ENCODE measurements at places on chromosomes 3 and 15. TPM values are rescaled to one million over a fixed set of nuclear protein-coding genes. Genes with fewer than 3 reads are reported as not detected.

Gene HSPBAP1
- 14.7 TPM for polyA plus RNA-seq

Gene GMPPB
- 13.6 TPM for polyA plus RNA-seq

DNA sequence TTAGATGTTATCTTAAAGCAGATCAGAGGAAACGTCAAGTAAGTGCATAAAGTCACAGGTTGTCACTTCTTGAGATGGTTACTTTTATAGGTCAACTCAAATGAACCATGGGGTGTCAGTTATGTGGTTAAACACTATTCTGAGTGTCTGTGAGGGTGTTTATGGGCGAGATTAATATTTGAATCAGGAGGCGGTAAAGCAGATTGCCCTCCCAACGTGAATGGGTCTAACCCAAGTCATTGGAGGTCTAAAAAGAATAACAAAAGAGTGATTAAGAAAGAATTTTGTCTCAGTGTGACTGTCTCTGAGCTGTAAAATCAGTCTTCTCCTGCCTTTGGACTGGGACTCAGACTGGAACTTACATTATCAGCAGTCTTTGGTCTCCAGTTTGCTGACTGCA, 977.5 kb downstream of the NAALADL2 start:
- no peaks in the 10 kb centered on the region for H3K36me3 ChIP-seq
- DNase-seq, result no peak
- H3K4me3 ChIP-seq, result no peak overlapping the region
- no peaks in the 10 kb centered on the region for H3K27me3 ChIP-seq
- H3K27ac ChIP-seq, result no peak overlapping the region

DNA sequence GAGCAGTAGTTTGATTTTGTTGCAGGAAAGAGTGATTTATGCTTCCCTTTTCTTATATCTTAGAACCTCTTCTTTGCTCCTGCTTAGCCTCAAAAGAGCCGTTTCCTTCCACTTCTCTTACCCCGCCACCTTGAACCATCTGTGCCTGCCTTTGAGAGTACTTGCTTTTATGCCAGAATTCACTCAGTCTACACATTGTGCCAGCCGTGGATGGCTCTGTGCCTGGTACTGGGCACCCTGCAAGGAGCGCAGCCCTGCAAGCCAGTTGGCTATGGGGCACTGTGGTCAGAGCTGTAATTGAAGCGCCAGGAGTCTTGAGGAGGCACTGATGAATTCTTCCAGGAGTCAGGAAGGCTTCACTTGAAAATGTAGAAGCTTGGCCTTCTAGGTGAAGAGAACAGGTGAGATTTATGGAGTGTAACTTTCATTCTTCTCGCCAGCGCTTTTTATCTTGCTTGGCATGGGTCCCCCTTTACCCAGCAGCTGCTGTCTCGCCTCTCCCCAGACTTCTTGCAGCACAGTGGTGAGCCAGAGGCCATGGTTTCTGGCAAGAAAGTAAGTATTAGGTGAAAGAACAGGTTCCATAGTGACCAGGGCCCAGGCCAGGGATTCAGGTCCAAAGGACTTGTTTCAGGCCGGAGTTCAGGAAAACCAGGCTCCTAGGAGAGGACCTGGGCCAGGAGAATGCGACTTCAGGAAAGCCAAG, 4.9 kb downstream of the TMED3 start:
- no peak overlapping the region for H3K27ac ChIP-seq
- H3K4me1 ChIP-seq, result peaks cover 32% of the 10 kb centered on the region
- H3K27me3 ChIP-seq, result no peaks in the 10 kb centered on the region

DNA sequence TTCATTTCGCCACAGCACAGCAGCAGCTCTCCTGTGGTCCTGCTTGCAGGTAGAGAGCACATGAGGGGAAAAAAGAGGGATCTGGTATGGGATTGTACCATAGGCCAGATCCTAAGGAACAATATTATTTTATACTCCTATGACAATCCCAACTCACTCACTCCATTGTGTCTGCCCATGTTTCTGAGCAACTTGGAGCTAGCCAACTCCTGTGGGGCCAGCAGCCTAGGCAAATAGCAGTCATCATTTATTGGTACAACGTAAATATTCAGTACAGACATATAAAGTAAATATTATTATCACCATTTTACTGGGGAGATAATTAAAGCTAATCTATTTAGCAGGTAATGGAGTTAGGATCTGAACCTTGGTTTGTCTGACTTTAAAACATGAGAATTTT, 148.4 kb downstream of the MECOM start:
- H3K36me3 ChIP-seq, result no peaks in the 10 kb centered on the region
- no peak overlapping the region for H3K4me3 ChIP-seq
- H3K4me1 ChIP-seq, result peaks cover 3% of the 10 kb centered on the region
- DNase-seq, result no peak

DNA sequence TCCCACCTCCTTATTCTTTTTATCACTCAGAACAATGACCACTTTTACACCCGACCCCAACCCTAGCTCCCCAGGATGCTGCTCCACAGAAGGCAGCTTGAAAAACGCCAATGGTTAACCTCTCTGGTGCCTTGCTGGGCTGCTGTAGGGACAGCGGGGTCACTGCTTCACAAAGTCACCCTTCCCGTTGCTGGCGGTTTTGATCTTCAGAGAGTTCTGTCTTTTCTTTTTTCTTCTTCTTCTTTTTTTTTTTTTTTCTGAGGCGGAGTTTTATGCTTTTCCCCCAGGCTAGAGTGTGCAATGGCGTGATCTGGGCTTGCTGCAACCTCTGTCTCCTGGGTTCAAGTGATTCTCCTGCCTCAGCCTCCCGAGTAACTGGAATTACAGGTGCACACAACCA, 20.7 kb downstream of the CEP19 start:
- H3K4me3 ChIP-seq, result no peak overlapping the region
- no peak for DNase-seq
- H3K27ac ChIP-seq, result no peak overlapping the region
- peaks cover 12% of the 10 kb centered on the region for H3K4me1 ChIP-seq
- no peaks in the 10 kb centered on the region for H3K27me3 ChIP-seq

DNA sequence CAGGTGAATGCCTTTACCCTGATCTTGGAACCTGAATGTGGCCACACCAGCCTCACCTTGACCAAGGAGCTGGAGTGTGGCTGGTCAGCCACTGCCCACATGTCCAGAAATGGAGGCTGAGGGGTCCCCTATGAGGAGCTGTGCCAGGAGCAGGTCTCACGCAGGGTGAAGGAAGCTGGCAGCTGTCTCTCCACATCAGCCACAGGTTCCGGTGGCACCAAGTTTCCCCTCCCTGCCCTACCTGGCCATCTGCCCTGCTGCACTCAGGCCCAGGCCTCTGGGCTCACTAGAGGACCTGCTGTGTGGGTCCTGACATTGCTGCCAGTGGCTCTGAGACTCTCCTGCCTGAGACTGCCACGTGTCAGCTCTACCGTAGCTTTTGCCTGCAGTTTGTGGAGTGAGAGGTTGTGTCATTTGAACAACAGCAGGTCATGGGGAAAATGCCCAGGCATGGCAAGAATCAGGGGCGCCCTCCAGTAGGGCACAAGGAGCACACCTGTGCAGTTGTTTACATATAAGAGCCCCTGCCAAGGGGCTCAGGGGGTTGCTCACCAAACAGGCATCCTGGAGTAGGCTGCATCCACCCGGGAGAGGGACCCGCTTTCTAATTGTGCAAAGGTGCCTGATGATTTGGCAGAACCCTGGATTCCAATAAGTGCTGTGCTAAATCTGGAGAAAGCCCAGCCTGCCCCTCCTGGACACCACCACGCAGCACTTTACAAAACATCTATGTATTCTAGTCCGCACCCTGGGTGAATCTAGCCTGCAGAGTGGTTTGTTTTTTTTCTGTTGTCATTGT, 258.5 kb upstream of the TLE3 start:
- no peak overlapping the region for H3K4me3 ChIP-seq
- H3K27me3 ChIP-seq, result no peaks in the 10 kb centered on the region
- no peak for DNase-seq

DNA sequence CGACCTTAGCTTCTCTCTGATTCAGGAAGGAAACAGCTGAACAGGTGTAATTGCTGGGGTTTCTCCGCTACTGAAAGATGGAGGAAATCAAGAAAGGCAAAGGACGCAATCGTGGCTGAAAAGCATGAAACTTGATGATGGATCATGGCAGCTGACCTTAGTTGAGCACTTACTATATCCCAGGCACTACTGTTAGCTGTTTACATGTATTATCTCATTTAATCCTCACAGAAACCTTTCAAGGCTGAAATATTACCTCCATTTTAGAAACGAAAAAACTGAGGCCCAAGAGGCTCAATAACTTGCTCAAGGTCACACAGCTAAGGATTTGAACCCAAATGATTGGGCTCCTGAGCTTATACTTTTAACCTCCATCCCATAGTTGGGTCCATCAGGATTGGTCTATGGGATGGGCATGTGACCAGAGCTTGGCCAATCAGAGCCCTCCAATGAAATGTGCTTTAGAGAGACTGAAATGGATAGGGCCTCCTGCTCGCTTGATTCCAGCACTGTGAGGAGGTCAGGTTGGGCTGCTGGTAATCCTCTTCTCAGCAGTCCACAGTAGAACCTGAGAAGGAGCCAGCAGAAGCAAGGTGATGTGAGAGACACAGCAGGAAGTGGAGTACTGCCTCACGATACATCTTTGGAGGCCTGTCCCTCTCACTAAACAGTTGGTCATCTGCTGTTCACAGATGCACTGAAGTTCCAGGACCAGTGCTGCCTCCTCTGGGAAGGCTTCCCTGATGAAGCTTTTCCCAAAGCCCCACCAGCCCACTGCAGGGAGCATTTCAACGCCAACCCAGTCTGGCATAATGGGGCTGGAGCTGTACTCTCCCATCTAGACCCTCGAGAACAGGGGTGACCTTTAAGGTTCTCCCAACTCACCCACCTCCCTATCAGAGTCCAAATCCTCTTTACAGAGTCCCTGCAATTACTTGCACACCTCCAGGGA, 10.4 kb downstream of the CLN6 start:
- no peaks in the 10 kb centered on the region for H3K27me3 ChIP-seq
- DNase-seq, result no peak
- peak overlapping the region; percentile 81 for H3K4me3 ChIP-seq

DNA sequence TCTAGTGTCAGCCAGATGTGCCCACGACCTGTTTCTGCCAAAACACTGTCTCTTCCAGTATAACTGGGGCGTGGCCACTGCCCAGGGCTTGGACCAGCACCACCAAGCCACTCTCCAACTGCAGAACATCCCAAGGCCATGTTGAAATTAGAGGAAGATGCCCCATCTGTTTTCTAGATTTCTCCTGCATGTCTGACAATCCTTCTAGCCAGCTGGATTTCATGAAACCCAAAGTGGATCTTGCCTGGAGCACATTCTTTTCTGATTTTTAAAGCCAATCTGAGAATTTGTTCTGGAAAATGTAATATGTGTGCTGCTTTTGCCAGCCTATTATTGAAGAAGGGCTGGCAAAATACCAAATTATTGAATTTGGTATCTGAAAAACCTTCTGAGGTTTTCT, 182.5 kb downstream of the SLCO3A1 start:
- H3K4me3 ChIP-seq, result no peak overlapping the region
- H3K36me3 ChIP-seq, result no peaks in the 10 kb centered on the region
- no peaks in the 10 kb centered on the region for H3K4me1 ChIP-seq
- H3K27me3 ChIP-seq, result peaks cover 4% of the 10 kb centered on the region
- no peak for DNase-seq

DNA sequence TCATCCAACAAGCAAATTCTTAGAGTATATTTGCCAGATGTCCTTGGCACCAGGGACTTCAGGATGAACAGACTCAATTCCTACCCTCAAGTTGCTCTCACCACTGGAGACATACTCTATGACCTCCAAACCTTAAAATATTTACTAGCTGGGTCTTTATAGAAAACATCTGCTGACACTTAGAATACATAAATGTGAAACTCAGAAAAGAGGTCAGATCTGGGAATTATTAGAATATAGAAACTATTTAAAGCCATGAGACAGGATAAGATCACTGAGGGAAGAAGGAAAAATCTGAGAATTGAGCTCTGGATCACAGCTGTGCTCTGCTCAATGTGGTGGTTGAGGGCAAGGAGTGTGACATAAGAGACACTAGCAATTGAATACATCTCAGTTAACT, 695.4 kb upstream of the UBE2E2 start:
- no peak overlapping the region for H3K27ac ChIP-seq
- H3K4me1 ChIP-seq, result no peaks in the 10 kb centered on the region
- H3K27me3 ChIP-seq, result no peaks in the 10 kb centered on the region
- no peak for DNase-seq
- no peaks in the 10 kb centered on the region for H3K36me3 ChIP-seq

GRCh38 chr15:68699881-68700454, 120.7 kb downstream of the ANP32A start:
- no peaks in the 10 kb centered on the region for H3K4me1 ChIP-seq
- H3K36me3 ChIP-seq, result peaks cover 19% of the 10 kb centered on the region
- no peak overlapping the region for H3K27ac ChIP-seq
- H3K4me3 ChIP-seq, result no peak overlapping the region
- no peak for DNase-seq

- no peaks in the 10 kb centered on the region for H3K27me3 ChIP-seq
- no peak for DNase-seq
- no peaks in the 10 kb centered on the region for H3K36me3 ChIP-seq
- no peaks in the 10 kb centered on the region for H3K4me1 ChIP-seq
- no peak overlapping the region for H3K4me3 ChIP-seq
Observed at GRCh38 chr15:54159012-54159411, 180.8 kb downstream of the UNC13C start.

DNA sequence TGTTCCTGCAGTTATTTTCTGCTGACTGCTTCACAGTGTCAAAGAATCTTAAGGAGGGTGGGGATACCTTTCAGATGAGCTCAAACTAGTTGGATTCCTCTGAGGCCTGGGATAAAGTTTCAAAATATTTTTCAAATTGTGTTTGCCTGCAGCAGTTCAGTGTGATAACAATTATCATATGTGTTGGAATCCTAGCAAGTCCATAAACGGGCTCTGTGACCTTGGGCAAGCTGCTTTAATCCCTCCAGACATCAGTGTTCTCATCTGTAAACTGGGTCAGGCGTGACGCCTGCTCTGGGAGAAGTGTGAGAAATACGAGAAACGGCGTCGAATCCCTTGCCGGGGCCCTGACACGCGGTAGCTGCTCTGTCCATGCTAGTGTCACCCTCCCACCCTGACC, 153.5 kb downstream of the UACA start:
- H3K4me3 ChIP-seq, result no peak overlapping the region
- no peak for DNase-seq
- no peaks in the 10 kb centered on the region for H3K4me1 ChIP-seq

DNA sequence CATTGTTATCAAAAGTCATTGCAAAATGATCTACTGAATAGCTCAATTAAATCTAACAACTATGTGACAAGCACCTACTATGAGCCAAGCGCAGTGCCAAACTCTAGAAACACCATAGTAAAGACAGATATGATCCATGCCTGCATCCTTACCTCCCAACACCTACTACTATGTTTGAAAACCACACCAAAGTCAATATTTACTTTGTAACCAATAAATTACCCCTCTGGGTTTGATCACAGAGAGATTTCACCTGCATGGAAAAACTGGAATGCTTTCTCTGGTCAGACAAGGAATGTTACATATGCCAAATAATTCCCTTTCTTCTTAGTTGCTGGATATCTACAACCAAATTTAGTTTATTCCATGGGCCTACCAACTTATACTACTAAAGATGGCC, 422.2 kb downstream of the FHIT start:
- H3K27me3 ChIP-seq, result no peaks in the 10 kb centered on the region
- no peak for DNase-seq
- peaks cover 10% of the 10 kb centered on the region for H3K36me3 ChIP-seq
- no peak overlapping the region for H3K27ac ChIP-seq
- no peak overlapping the region for H3K4me3 ChIP-seq
